Activated T-cell treated with anti-CD3 and anti-CD28 coated beads, Interleukin-2, amount 50 U/mL, for 48 hours (primary cell): ENCODE measurements at places on chromosomes 16 and 17.

DNA sequence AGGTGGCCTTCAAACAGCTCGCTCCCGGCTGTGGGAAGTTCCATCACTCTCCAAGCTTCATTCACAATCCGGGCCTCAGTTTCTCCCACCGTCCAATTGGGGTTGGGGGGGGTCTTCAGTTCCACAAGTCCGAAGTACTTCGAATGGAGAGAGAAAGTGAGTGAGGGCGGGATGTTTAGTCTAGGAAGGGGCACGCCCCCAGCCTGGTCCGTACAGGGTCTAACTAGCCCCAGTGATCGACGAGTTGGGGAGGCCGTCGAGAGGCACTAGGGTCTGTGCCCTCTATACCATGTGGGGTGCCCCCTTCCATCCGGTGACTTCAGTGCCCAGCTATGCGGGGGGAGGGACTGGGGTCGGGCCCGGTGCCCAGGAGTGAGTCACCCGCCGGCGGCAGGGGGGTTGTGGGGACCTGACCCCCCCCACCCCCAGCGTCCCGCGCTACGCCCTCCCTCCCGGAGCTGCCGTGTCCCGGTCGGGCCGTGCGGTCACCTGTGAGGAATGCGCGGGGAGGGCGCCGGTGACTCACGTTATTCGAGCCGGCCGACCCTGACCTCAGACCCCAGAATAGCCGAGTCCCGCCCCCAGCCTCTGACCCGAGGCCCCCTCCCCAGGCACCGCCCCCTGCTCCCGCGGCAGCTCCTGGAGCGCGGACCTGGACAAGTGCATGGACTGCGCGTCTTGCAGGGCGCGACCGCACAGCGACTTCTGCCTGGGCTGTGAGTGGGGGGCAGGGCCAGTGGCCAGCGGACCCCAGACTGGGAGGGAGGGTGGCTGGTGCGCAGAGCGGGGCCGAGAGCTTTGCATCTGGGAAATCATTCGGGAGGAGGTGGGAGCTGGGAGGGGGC is 658 bp downstream of the TNFRSF12A start:
- DNase-seq = peak; percentile 71

DNA sequence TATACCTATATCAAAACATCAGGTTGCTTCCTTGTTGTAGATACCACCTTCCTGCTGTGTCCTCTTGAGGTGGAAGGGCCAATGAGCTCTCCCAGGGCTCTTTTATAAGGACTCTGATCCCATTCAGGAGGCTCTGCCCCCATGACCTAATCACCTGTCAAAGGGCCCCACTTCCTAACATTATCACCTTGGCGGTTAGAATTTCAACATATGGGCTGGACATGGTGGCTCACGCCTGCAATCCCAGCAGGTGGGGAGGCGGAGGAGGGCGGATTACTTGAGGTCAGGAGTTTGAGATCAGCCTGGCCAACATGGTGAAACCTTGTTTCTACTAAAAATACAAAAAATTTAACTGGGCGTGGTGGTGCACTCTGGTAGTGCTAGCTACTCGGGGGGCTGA is 86.4 kb downstream of the HAPSTR1 start:
- no peak for DNase-seq

DNA sequence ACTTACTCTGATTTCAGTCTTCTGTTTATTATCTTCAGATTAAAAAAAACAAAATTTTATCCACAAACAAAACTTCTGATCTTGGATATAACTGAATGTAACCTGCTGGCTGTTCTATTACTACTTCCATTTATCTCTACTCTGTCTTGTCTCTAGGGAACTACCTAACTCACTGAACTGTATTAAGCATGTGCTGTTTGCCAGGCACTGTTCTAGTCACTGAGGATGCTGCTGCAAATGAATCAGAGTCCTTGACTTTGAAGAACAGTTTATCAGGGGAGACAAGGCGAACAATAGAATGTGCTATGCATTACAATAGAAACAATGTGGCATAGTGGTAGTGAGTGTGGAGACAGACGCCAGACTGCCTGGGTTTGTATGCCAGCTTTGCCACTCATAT is 2.3 kb upstream of the ANKRD40 start:
- DNase-seq = no peak

DNA sequence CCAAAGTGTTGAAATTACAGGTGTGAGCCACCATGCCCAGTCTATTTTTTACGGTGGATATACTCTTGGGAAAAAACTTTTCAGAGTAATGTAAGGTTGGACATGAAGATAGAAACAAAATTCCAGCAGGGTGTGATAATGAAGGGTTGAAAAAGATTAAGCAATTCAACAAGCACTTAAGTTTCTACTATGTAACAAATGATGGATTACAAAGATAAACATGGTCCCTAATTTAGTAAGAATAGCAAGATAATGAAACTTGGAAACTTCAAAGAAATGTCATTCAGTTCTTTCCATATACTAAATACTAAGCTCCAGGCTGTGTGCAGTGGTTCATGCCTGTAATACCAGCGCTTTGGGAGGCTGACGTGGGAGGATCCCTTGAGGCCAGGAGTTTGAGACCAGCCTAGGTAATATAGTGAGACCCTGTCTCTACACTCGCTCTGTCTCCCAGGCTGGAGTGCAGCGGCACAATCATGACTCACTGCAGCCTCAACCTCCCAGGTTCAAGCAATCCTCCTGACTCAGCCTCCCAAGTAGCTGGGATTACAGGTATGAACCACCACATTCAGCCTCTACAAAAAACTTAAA is 31.0 kb downstream of the PSMD12 start:
- no peak for DNase-seq

GRCh38 chr16:85390511-85391174 is 222.5 kb upstream of the GSE1 start:
- DNase-seq = no peak

DNA sequence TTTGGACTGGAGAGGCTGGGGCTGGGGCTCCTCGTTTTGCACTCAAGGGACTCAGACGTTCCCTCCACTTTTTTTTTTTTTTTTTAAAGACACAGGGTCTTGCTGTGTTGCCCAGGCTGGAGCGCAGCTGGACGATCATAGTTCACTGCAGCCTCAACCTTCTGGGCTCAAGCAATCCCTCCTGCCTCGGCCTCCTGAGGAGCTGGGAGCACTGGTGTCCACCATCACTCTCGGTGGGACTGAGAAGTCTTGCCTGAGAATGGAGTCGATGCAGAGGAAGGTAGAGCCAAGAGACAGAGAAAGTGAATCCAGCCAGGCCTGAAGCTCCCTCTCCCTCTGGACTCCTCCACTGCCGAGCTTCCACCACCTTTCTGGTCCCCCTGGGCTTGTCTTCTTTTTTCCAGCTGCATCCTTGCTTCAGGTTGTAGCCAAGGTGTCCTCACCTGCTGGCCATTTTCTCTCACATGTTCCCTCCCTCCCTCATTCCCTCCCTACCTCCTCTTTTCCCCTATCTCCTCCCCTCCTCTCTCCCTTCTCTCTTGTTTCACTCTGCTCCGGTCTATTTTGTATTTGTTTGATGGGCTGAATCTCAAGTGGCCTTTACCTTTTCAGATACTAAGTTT is 233.8 kb downstream of the SNX29 start:
- no peak for DNase-seq
